Mesothelial cell of epicardium (in vitro differentiated cells): ENCODE measurements at places on chromosomes 3 and 15. TPM values are rescaled to one million over a fixed set of nuclear protein-coding genes. Genes with fewer than 3 reads are reported as not detected.

The TMEM45A gene
- total RNA-seq = 20.8 to 25.7 TPM (median 24.0 TPM) in 3 replicates

The GOLGA6A gene
- total RNA-seq = 0.20 to 0.94 TPM (median 0.29 TPM) in 3 replicates

GRCh38 chr3:149356630-149357029 lies 20.8 kb downstream of the TM4SF1 start:
- no peaks in the 10 kb centered on the region for H3K4me1 ChIP-seq
- H3K27me3 ChIP-seq = no peaks in the 10 kb centered on the region
- no peak overlapping the region for H3K27ac ChIP-seq
- H3K4me3 ChIP-seq = no peak overlapping the region
- no peak for DNase-seq
- H3K36me3 ChIP-seq = no peaks in the 10 kb centered on the region

DNA sequence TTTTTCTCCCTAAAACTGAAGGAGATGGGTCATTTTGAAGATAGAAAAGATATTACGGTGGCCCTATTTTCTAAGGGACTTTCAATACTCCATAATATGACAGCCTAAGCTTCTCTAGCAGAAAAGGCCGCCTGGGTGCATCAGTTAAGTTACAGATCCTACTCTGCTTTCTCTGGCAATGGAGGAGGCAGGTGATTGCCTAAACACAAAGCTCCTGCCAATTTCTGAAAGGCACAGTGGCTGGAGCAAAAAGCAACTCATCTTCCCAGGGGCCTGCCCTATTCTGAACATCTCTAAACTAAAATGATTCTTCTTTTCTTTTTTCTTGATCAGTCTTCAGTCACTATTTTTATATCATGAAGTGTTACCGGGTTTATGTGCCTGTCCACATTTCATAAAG lies 276.7 kb downstream of the CNTN4 start:
- H3K27ac ChIP-seq = no peak overlapping the region
- H3K4me1 ChIP-seq = peaks cover 2% of the 10 kb centered on the region
- no peak for DNase-seq
- H3K36me3 ChIP-seq = peaks cover 2% of the 10 kb centered on the region

DNA sequence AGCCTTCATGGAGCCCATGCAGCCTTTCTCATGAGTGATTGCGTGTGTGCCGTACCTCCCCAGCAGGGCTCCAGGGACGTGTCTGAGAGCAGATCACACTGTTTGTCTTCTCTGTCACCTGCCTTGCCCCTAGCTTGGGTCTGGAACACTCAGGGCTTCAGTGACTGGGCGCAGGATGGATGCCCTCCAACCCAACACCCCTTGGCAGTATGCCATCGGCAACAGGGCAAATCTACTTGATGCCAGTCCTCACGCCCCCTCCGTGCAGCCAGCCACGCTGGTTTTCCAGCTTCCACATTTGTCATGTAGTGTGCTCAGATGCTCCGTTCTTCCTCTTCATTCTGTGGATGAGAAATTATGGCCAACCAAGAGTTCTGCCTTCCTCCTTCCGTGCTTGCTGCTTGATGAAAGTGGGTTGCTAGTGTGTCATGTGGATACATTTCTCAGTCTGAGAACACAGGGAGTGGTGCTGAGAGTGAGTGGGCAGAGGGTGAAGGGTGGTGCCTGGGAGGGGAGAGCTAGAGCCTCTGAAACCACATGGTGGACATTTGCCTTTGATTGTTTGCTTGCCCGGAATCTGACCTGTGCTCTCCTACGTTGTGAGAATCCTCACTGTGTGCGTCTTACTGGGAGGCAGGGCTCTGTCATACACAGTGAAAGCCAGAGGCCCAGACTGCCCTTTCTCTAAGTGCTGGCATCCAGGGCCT lies 97.2 kb downstream of the FAM43A start:
- H3K4me1 ChIP-seq = peaks cover 12% of the 10 kb centered on the region
- H3K4me3 ChIP-seq = no peak overlapping the region
- H3K27ac ChIP-seq = peak overlapping the region; percentile 3
- no peaks in the 10 kb centered on the region for H3K27me3 ChIP-seq
- DNase-seq = peak; percentile 22

The MST1R gene
- total RNA-seq = 3.8 to 7.0 TPM (median 4.3 TPM) in 3 replicates

- H3K27me3 ChIP-seq = peaks cover 32% of the 10 kb centered on the region
- H3K4me1 ChIP-seq = peaks cover 1% of the 10 kb centered on the region
- H3K36me3 ChIP-seq = no peaks in the 10 kb centered on the region
- H3K27ac ChIP-seq = no peak overlapping the region
- DNase-seq = no peak
Measured at GRCh38 chr3:123319760-123320159, 118.0 kb downstream of the SEC22A start.

GRCh38 chr3:152834191-152834775 lies 648 bp upstream of the P2RY1 start:
- H3K4me3 ChIP-seq = peak overlapping the region; percentile 84
- H3K27me3 ChIP-seq = peaks cover 42% of the 10 kb centered on the region
- no peaks in the 10 kb centered on the region for H3K36me3 ChIP-seq
- DNase-seq = no peak

DNA sequence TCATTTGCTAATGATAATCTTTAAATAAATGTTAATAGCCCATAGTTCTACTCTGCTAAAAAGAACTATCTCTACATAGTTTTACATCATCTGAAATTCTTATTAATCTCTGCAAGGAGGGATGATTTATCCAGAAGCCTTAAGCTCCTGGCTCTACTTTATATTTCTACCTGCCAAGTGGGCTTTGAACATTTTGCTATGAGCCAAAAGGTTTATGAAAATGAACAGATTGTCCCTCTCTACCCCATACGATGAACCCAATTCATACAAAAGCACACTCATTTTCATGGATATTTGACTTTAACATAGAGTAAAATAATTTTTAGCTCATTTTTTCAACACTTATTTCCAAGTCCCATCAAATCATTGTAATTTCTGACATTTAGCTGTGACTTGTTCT lies 611.0 kb downstream of the NSUN3 start:
- no peak for DNase-seq
- no peak overlapping the region for H3K27ac ChIP-seq
- no peaks in the 10 kb centered on the region for H3K36me3 ChIP-seq
- no peaks in the 10 kb centered on the region for H3K27me3 ChIP-seq
- no peaks in the 10 kb centered on the region for H3K4me1 ChIP-seq
- H3K4me3 ChIP-seq = no peak overlapping the region

DNA sequence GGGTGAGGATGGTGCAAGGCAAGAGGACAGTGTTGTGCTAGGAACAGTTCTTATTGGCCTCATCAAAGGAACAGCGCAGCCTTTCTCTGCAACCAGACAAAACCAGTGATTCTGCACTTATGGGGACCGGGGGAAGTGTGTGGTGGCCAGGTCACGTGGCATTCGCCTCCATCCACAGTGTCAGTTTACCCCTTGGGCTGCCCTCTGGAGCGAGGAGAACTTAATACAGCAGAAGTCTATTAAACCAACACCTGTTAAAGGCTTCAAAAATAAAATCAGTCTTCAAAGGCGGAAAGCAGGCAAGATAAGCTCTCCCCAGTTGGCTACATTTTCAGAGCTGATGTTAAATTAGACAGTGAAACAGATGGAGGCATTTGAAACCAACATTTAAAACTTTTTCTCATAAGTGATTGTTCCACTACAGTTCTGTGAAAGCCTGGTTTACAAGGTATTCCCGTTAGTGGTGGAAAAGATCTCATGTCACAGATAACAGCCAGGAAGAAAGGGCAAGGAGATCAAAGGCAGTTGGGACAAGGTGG lies 75.2 kb downstream of the LRIG1 start:
- DNase-seq = no peak
- H3K36me3 ChIP-seq = peaks cover 5% of the 10 kb centered on the region
- H3K27ac ChIP-seq = no peak overlapping the region
- H3K4me1 ChIP-seq = peaks cover 5% of the 10 kb centered on the region
- no peak overlapping the region for H3K4me3 ChIP-seq

- DNase-seq = no peak
- H3K36me3 ChIP-seq = peaks cover 20% of the 10 kb centered on the region
- H3K27ac ChIP-seq = no peak overlapping the region
- H3K4me1 ChIP-seq = peaks cover 34% of the 10 kb centered on the region
- no peak overlapping the region for H3K4me3 ChIP-seq
Measured at GRCh38 chr3:46938118-46938517, 38.4 kb downstream of the CCDC12 start.

- peaks cover 7% of the 10 kb centered on the region for H3K4me1 ChIP-seq
- peaks cover 4% of the 10 kb centered on the region for H3K36me3 ChIP-seq
- H3K4me3 ChIP-seq = no peak overlapping the region
- peak overlapping the region; percentile 17 for H3K27ac ChIP-seq
Measured at GRCh38 chr3:64578062-64578770, 109.6 kb downstream of the ADAMTS9 start.

GRCh38 chr15:64686130-64686735 lies 89.2 kb downstream of the RBPMS2 start:
- H3K4me3 ChIP-seq = no peak overlapping the region
- no peak for DNase-seq
- peak overlapping the region; percentile 61 for H3K27ac ChIP-seq
- peaks cover 26% of the 10 kb centered on the region for H3K36me3 ChIP-seq

DNA sequence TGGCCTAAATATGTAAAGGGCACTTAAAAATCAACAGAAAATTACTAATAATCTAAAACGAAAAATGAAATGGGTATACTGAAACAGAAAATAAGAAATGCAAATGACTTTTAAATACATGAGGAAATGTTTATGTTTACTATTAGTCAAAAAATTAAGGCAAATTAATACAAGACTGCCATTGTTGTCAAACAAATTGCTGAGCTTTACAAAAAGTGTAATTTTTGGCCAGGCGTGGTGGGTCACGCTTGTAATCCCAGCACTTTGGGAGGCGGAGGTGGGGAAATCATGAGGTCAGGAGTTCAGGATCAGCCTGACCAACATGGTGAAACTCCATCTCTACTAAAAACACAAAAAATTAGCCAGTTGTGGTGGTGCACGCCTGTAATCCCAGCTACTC lies 343.9 kb upstream of the SGO1 start:
- no peaks in the 10 kb centered on the region for H3K27me3 ChIP-seq
- H3K4me3 ChIP-seq = no peak overlapping the region
- no peak for DNase-seq
- H3K4me1 ChIP-seq = peaks cover 23% of the 10 kb centered on the region
- H3K36me3 ChIP-seq = no peaks in the 10 kb centered on the region
- H3K27ac ChIP-seq = no peak overlapping the region

- no peaks in the 10 kb centered on the region for H3K36me3 ChIP-seq
- DNase-seq = no peak
- H3K4me1 ChIP-seq = peaks cover 53% of the 10 kb centered on the region
- H3K27me3 ChIP-seq = peaks cover 4% of the 10 kb centered on the region
Measured at GRCh38 chr15:70270752-70271111, 173.0 kb upstream of the TLE3 start.

- no peak for DNase-seq
- peaks cover 3% of the 10 kb centered on the region for H3K36me3 ChIP-seq
- H3K4me1 ChIP-seq = peaks cover 23% of the 10 kb centered on the region
- H3K27ac ChIP-seq = peak overlapping the region; percentile 98
- no peak overlapping the region for H3K4me3 ChIP-seq
Measured at GRCh38 chr15:65612616-65612946, 1.6 kb upstream of the INTS14 start.
